ENCODE measurements at places on chromosomes 6 and 20. TPM values are rescaled to one million over a fixed set of nuclear protein-coding genes. Genes with fewer than 3 reads are reported as not detected.

DNA sequence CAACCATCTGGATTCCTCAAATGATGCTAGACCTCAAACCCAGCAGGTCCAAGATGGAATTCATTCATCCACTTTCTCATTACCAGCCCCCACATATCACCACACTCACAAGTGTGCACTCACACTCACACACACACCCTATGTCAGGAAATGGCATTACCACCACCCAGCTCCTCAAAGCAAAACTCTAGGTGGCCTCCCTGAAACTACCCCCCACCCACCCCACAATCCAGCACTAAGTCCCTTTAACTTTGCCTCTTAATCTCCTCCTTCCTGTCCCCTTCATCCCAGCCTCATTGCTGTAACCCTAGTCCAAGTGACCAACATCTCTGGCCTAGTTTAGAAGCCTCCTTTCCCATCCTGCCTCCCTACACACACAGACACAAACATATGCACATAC lies 109.4 kb downstream of the TNFAIP3 start:
- DNase-seq, result no peak

DNA sequence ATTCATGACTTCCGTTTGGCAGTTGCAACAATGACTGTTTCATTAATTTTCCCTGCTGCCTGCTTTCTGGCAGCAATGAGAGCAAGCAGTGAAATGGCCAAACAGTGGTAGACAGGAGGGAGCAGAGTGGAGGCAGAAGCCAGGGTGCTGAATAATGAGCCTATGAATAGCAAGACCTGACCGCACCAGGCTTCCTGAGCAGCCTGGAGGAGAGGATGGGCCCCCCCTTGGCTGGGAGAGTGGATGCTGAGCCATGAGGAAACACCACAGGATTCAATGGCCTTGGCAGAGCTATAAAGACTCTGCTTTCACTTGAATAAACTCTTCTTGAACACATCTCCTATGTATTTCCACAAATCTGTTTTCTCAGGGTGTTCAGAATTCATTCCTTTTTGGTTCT lies 68.1 kb upstream of the SNRPB2 start:
- peak; percentile 93 for DNase-seq

POPDC3 gene
- total RNA-seq, result 129 TPM

LRRC73 gene
- total RNA-seq, result 1.6 TPM

PRDM13 gene
- total RNA-seq, result not detected
